ENCODE measurements at places on chromosomes 6 and 20.

DNA sequence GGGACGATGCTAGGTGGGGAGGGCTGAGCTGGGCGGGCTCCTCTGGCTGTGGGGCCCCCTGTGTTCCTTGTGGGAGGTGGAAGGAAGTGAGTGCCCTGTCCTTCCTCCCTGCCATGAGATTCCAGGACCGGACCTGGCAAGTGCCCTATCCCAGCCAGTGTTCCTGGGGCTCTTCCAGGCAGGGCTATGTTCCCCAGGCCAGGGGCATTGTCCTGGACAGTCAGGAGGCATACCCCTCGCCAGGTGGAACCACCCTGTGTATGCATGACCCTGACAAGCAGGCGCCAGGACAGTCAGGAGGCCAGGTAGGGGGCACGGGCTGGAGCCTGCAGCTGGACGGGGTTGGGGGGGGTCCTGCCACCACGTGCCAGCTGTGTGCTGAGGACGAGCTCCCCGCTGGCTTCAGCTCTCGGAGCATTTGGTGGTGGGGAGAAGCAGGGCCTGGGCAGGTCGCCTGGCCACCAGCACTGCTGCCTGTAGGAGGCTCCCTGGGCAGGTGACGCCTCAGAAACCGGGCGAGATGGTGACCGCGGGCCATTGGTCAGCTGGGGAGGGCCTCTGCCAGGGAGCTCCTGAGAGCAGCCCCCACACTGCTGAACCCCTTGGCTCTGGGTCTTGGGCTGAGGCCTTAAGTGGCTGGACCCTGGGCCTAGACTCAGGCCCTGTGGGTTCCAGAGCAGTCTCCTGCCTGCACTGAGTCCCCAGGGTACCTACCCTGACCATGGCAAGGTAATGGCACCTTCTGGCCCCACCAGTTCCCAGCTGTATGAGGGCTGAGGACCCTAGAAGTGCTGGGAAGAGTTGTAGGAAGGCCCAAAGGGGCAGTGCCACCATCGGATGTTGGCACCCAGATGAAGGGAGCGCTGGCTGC, 694 bp downstream of the SLC17A9 start:
- DNase-seq: no peak

DNA sequence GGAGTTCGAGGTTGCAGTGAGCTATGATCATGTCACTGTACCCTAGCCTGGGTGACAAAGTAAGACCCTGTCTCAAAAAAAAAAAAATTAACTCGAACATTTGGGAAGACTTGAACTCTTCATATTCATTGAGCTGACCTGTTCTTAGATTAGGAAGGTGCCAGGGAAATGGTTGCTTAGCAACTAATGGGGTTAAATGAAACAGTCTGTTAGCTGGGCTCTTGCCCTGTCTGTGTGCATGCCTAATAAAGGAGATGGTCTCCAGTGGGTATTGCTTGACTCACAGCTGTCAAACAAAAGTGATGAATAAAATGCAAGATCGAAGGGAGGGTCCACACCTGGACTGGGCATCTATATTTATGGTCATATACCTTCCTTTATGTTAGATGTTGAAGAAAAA, 101.8 kb downstream of the KLHL32 start:
- DNase-seq: no peak

DNA sequence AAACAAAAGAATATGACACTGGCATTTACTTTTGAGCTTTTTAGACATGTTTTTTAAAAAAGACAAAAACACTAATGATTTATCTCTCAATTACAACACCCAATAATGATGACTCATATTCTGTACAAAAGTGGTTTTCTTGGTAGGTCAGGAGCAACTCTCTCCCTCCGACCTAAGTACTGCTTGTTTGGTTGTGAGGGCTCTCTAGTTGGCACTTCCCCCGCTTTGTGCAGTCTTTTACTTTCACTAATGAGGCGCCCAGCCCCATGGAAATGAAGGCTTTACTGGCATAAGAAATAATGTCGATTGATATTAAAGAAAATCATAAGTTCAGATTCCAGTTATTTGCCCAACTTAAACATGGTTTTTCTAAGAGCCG, 1.3 kb downstream of the KPNA5 start:
- DNase-seq: no peak

DNA sequence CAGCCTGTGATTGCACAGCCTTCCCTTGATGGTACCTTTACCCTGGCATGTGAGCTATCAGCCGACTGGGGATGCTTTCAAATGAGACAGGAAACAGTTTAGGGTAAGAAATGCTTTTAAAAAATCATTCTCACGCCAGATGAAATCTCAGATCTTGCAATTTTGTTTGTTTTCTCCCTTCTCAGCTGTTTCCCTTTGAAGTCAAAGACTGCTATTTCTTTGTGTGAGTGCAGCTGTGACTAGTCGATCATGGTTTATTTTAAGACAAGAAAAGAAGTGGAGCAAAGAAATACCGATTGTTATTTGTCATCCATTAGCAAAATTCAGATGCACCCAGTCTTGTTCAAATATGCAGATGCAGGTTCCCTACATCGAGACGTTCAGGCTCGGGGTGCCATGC, 489.7 kb downstream of the QKI start:
- no peak for DNase-seq

DNA sequence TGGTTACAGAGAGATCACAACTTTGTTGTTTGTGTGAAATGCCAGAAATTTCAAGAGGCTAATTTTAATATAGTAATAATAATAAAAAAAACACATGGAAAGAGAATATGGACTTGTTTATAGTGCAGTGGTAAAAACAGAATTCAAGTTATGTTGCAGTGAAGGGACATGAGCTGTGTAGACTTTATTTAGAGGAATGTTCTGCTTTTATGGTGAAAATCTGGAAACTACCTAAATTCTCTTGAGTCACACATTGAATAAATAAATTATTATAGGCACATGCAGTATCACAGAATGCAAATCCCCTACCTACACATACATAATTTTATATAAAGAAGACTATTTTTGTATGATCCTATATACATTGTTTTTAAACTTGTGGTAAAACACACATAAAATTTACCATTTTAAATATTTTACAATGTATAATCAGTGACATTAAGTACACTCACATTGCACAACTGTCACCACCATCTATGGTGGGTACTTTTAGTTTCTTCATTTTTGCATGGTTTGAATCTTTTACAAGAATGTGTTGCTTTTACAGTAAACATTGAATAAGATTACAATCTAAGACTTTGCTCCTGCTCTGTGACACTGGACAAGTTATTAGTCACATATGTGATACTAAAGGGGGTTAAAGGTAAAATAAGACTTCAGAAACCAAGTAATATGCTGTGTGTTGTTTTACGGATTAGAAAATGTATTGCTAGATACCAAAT, 107.4 kb downstream of the B3GAT2 start:
- DNase-seq: no peak

DNA sequence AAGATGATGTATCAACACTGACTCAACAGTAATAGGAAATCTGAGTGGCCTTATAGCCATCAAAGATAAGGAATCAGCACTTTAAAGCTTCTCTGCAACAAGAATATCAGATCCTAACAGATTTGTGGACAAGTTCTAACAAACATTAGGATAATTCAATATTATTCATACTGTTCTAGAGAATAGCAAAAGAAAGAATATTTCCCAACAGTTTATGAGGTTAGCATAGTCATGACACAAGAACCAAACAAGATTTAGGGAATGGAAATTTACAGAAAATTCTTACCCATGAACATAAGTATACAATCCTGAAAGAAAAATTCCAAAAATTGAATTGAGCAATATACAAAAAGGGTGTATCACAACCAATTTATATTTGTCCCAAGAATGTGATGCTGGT, 64.3 kb upstream of the BTBD3 start:
- DNase-seq: no peak

DNA sequence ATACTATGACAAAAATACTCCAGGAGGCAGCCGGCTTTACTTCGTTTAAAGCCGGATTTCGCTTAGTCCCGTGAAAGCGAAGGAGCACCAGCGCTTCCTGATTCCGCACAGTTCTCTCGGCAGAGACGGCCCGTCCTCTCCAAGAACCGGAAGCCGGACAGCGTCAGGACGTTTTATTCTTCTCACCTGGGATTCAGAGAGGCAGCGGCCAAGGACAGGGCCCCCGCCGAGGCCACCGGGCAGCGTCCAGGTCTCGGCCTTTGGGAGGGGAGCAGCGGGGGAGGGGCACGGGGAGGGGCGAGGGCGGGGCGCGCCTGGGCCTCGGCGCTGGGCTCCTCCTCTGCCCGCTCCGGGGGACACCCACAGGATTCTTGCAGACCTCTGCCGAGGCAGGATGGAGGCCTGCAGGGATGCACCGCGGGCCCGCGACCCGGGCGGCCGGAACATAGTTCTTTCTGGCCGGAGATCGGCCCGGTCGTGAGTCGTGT, 2.8 kb upstream of the DIDO1 start:
- no peak for DNase-seq

DNA sequence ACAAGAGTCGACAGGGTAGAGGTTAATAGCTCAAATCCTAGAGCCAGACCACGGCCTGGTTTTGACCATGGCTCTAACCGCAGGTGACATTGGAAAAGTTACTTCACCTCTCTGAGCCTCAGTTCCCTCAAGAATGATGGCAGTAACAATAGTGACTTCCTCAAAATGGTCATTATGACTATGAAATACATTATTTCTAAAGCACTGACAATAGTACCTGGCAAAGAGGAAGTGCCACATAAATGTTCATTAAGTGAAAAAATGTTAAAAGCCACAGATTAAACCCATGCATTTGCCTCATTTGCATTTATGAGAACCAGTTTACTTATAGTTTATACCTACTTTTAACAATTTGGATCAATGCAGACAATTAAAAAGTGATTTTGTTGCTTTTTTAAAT, 12.3 kb downstream of the BTBD3 start:
- DNase-seq: no peak

GRCh38 chr6:170162775-170163404, 128.0 kb downstream of the DLL1 start:
- DNase-seq: no peak

GRCh38 chr6:149963462-149964307, at the start of gene ULBP1:
ULBP1 (plus strand) TSS chr6:149963943; CDS start chr6:149964050, 107 bp downstream.
- DNase-seq: peak; percentile 57

DNA sequence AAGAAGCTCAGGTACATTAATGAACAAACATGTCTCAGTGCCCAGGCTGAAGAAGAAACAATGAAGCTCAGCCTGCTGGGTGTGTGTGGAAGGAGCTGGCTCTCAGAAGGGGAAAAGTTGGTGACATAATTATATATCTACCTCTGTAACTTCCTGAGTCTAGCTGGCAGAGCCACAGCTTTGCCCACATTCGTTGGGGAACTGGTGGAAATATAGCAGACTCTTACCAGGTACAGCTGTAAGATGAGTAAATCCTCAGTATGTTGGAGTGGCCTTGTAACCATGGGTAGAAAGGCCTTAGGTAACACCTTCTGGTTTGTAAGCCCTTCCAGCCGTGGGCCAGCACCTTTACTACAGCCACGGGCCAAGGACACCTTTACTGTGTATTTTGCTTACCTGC, 29.9 kb upstream of the PNRC1 start:
- no peak for DNase-seq

DNA sequence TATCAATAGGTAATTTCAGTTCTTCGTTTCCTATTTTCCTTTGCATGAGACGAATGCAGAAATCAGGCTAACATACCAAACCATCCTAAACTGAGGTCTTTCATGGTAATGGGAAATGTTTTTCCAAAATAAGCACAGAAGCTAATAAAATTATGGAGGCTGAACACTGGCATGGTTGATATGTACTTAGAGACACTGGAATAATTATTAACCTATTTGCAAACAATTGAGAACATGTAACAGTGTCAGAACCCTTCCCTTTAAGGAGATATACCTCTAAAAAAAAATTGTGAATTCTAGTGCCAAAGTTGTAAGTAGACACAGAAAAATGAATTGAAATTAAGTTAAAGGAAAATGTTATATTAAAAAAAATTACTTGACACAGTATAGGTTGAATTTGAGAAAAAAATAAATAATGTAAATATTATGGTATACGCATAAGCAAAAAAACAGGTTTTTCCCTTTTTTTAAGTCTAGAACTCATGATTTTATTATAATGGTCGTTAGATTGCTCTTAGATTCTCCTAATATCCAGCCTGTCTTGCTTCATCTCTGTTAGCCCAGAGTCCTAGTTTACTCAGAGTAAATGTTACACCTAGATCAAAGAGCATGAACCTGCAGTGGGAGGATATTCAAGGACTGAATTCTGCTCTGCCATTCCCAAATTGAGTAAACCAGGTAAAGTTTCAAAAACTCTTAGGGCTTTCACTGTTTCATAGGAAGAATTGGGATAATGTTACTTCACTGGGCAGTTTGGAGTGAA, 1.7 kb downstream of the SLC17A2 start:
- DNase-seq: no peak

- no peak for DNase-seq
These were observed 3.7 kb upstream of the OLIG3 start for GRCh38 chr6:137497721-137498463.

Measured in stimulated activated CD8-positive, alpha-beta memory T cell treated with anti-CD3 and anti-CD28 coated beads, Interleukin-4, amount 100 ng/mL, for 4 hours (primary cell).